ENCODE measurements at places on chromosomes 12 and 14.

DNA sequence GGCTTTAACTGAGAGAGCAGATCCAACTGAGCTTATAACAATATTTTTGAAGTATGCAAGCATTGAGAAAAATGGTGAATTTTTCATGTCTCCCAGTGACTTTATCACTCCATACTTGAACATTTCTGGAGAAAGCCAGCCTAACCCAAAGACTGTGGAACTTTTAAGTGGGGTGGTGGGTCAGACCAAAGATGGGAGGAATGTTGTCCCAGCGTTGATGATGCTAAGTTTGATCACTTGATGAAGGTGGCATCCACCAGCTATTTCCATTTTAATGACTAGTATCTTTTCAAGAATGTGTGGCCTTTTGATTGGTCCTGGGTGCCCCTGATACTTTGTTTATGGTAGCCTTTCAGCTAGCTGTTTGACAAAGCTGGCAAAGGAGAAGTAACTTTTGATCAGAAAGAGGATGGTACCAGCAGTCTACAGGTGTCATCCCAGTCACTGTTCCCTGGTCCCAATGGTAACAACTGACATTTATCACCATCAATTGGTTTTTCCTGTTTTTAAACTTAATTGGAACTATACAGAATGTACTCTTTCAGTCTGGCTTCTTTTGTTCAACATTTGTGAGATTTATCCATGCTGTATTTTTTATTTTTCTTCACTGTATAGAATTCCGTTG, 14.2 kb downstream of the SINHCAF start:
- DNase-seq: no peak

DNA sequence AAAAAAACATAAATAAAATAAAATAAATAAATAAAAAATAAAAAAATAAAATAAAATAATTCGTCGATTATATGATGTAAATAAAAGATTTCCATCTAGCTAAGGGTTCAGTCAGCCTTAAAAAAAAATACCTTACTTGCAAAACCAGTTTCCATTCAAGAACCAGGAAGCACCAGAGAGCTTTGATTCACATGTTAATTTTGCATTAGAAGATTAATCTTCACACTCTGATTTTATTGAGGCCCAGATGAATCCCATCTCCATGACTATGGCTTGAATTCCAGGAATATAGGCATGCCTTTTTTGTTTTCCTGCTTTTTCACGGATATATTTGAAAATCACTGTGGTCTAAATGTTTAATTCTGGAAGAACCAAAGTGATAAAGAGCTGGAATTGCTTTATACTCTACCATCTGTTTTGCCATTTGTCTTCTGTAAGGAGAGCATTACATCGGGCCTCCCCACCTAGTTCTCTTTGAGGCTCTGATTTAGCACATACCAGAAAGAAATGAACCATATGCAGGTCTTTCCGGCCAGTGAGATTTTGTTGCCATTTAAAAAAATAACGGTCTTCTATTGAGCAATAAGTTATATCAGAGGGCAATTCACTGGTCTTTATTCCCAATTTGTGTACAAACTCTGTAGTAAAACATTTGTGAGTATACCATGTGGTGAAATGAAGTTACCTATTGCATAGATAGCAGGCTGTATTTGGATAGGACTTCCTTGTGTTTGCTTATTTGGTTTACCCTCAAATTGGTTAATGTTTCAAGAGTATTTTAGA, 175.5 kb downstream of the AEBP2 start:
- no peak for DNase-seq

- no peak for DNase-seq
These were observed 18.7 kb upstream of the CCDC91 start for GRCh38 chr12:28171356-28172060.

DNA sequence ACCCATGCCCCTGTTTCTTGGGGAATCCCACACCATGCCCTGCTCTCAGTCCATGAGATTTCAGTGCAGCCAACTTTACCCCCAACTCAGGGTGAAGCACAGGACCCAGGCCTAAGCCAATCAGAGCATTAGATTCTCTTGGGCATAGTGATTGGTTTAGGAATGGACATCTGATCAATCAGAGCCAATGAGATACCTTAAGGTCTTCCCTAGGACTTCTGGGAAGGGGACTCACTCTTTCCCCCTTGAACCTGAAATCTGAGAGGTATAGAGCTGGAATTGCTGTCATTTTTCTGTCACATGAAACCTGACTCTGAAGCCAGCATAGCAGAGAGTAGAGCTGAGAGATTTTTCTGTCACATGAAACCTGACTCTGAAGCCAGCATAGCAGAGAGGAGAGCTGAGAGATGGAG, 127.1 kb downstream of the ZFP36L1 start:
- DNase-seq: no peak

GRCh38 chr14:87175175-87175574, 817.8 kb downstream of the GALC start:
- no peak for DNase-seq

GRCh38 chr12:71846322-71846940, 6.9 kb downstream of the TBC1D15 start:
- DNase-seq: peak; percentile 54

GRCh38 chr12:89721291-89721987, 12.8 kb upstream of the ATP2B1 start:
- peak; percentile 42 for DNase-seq
